ENCODE measurements at places on chromosomes 11 and 22. TPM values are rescaled to one million over a fixed set of nuclear protein-coding genes. Genes with fewer than 3 reads are reported as not detected.

Gene SOX10
- polyA plus RNA-seq = 0.22 TPM

Gene POU2AF1
- polyA plus RNA-seq = 0.95 TPM

Gene SOX6
- 5.0 TPM for polyA plus RNA-seq

Gene LRRC10B
- polyA plus RNA-seq = 1.0 TPM

Gene LMO1
- 0.95 TPM for polyA plus RNA-seq

Gene PGA3
- not detected for polyA plus RNA-seq

DNA sequence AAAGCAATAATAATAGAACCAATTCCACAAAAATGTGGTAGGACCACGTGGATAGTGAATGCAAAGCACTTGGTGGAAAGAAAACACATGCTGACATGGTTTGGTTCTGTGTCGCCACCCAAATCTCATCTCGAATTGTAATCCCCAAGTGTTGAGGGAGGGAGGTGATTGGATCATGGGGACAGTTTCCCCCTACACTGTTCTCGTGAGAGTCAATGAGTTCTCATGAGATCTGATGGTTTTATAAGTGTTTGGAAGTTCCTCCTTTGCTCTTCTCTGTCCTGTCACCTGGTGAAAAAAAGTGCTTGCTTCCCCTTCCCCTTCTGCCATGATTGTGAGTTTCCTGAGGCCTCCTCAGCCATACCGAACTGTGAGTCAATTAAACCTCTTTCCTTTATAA is 421.9 kb upstream of the CADM1 start:
- H3K27ac ChIP-seq = no peak overlapping the region
- no peaks in the 10 kb centered on the region for H3K36me3 ChIP-seq
- H3K27me3 ChIP-seq = no peaks in the 10 kb centered on the region
- H3K4me1 ChIP-seq = no peaks in the 10 kb centered on the region
- DNase-seq = no peak

GRCh38 chr11:58047818-58048217 is 17.1 kb downstream of the OR6Q1 start:
- DNase-seq = no peak
- H3K27ac ChIP-seq = no peak overlapping the region
- H3K27me3 ChIP-seq = no peaks in the 10 kb centered on the region
- H3K36me3 ChIP-seq = no peaks in the 10 kb centered on the region
- no peak overlapping the region for H3K4me3 ChIP-seq

GRCh38 chr11:46976182-46976854 is 39.8 kb downstream of the CSTPP1 start:
- H3K4me3 ChIP-seq = no peak overlapping the region
- H3K27ac ChIP-seq = no peak overlapping the region
- no peaks in the 10 kb centered on the region for H3K4me1 ChIP-seq
- no peak for DNase-seq
- H3K27me3 ChIP-seq = no peaks in the 10 kb centered on the region
- H3K36me3 ChIP-seq = peaks cover 5% of the 10 kb centered on the region

- no peak for DNase-seq
- no peak overlapping the region for H3K4me3 ChIP-seq
- H3K27ac ChIP-seq = no peak overlapping the region
- no peaks in the 10 kb centered on the region for H3K4me1 ChIP-seq
These were observed 22.6 kb downstream of the OR6M1 start for GRCh38 chr11:123783536-123783935.

DNA sequence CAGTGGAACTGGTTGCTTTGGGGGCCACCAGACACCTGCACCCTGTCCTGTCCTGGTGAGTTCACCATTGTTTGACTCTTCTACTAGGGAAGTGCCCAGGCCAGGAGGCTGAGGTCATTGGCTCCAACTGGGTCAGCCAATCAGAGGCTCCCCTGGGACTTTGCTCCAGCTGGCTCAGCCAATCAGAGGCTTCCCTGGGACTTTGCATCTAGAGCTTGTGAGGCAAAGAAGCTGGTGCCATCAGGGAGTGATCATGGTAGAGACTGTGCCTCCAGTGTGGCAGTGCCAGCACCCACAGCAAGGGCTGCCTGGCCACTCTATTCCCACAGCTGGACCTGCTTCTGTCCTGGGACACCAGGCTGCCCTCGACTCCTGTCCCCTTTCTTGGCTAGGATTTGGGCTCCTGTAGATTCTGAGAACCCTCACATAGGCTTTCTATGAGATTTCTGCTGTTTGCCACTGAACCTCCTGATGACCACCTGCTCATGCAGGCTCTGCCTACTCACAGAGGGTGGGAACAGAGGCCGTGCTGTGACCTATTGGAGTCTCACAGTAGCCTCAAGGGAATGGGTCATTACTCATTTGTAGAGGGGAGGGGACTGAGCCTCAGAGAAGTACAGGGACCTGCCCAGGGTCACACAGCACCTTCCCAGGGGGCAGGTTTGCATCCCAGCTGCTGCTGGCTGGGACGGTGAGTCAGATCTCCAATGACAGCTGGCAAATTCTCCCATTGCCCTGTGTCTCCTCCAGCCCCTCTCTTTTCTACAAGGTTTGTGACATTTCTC is 59.2 kb upstream of the SHISAL1 start:
- DNase-seq = peak; percentile 34
- no peaks in the 10 kb centered on the region for H3K27me3 ChIP-seq
- H3K4me3 ChIP-seq = no peak overlapping the region
- H3K27ac ChIP-seq = no peak overlapping the region
- H3K36me3 ChIP-seq = no peaks in the 10 kb centered on the region

- no peaks in the 10 kb centered on the region for H3K27me3 ChIP-seq
- no peaks in the 10 kb centered on the region for H3K36me3 ChIP-seq
- no peak for DNase-seq
- H3K27ac ChIP-seq = no peak overlapping the region
These were observed 8.3 kb downstream of the TRIM29 start for GRCh38 chr11:120129570-120129969.

DNA sequence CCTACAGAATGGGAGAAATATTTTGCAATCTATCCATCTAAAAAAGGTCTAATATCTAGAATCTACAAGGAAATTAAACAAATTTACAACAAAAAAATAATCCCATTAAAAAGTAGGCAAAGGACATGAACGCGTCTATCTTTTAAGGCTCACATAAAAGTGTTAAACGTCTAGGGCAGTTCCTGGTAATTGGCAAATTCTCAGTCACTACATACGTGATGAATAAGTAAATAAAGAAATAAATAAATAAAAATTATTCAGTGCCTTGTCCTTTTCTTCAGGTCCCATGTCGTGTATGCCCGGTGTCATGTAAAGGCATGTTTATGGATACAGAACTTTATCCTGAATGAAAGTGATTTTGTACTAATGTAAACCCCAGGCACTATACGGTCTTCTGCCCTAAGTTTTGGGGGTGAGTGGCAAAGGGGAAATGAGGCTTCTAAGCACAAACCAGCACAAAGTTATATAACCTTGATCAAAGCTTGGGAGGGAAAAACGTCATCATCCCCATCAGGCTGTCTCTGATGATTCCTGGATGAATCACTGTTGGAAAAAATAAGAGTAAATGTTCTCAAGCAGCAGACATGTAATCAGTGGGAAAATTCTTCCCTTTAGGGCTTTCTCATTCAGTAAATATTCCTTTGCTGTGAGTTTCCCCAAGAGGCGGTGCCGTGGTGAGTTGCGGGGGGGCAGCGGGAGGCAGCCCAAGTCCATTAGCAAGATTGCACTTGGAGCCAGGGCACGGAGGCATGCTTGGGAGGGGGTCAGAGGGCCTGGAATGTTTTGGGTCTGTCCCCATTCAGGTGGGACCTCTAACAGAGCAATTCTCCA is 30.4 kb upstream of the MICAL2 start:
- H3K4me1 ChIP-seq = no peaks in the 10 kb centered on the region
- H3K36me3 ChIP-seq = no peaks in the 10 kb centered on the region
- H3K27ac ChIP-seq = no peak overlapping the region
- H3K27me3 ChIP-seq = no peaks in the 10 kb centered on the region
- no peak overlapping the region for H3K4me3 ChIP-seq

DNA sequence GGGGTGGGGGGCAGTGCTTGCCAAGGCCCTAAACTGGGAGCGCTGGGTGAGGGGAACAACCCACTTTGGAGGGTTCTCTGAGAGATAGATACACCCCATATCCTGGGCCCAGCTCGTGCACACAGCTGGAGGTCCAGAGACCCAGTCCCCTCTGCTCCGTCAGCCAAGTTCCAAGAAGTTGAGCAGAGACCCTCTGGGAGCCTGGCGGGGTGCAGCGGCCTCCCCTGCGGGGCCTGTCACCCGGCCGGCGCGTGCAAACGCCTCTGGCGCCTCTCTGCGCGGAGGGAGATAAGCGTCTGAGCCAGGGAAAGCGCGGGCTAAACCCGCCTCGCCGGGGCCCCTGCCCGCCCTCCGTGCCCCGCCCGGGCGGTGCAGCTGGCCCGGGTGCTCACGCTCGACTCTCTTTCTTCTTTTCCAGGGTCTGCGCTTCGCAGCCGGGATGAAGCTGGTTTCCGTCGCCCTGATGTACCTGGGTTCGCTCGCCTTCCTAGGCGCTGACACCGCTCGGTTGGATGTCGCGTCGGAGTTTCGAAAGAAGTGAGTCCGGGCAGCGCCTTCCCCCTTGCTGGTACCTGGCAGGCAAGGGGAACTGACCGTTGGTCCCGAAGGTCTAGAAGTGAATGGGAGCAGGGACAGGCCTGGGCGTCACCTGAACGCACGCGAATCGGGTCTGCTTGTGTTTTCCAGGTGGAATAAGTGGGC is 540 bp downstream of the ADM start:
- H3K4me1 ChIP-seq = peaks cover 22% of the 10 kb centered on the region
- no peaks in the 10 kb centered on the region for H3K27me3 ChIP-seq
- H3K4me3 ChIP-seq = peak overlapping the region; percentile 94
- peak; percentile 74 for DNase-seq
- no peaks in the 10 kb centered on the region for H3K36me3 ChIP-seq

DNA sequence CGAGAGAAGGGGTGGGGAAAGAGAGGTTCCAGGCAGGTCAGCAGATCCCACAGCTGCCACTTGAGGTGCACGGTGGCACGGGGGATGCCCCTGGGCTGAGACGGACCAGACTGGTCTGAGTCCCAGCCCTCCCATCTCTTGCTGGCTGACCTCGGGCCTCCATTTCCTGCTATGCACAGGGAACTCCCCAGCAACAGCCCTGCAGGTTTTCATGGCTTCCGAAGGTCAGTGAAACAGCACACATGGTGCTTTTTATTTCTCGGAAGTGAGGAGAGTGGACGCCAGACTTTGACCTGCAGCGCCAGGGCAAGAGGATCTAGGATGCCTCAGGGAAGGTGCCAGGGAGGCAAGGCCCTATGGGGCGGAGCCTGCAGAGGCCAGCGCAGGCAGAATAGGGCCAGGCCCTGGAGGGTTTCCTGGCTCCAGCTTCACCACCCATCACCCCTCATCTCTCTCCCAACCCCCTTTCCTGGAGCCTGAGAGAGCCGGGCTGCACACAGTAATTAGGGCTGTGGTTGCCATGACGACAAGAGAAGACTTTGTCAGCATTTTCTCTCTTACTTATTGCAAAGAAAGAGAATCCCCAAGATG is 29.5 kb downstream of the SLC22A12 start:
- H3K36me3 ChIP-seq = peaks cover 2% of the 10 kb centered on the region
- peak overlapping the region; percentile 6 for H3K4me3 ChIP-seq
- H3K27ac ChIP-seq = peak overlapping the region; percentile 74
- peaks cover 25% of the 10 kb centered on the region for H3K4me1 ChIP-seq

DNA sequence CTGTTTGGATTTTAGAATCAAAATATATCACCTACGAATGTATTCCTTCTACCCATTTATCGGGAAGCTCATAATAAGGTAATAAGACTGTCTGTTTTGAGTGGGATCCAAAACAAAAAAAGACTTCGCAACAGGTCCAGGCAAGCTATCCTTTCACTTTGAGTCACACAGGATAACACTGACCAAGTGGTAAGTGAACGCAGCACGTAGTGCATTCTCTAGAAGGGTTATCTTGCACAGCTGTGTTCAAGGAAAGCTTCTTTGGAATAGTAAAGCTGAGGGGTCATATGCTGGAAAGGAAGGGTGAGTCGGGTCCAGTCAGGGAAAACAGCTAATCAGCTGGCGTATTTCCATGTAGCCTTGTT is 22.3 kb upstream of the NRGN start:
- H3K4me1 ChIP-seq = no peaks in the 10 kb centered on the region
- no peak overlapping the region for H3K27ac ChIP-seq
- no peak for DNase-seq
- H3K36me3 ChIP-seq = no peaks in the 10 kb centered on the region

DNA sequence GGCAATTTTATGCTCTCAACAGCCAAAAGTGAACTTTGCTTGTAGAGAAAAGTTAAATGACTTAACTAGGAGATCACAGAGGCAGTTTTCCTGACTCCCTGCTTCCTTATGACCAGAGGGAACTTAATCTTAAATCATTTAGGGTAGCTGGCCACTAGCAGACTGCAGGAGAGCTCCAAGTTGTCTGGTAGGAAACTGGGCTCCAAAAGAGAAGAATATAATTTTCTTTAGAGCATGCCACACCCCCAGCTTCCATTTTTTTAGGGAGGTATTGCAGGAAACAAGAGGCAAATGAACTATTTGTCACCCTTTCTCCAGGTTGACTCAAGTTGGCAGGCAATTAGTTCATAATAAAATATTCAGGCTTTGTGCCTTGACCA is 2.6 kb downstream of the METTL15 start:
- peak overlapping the region; percentile 20 for H3K27ac ChIP-seq
- no peaks in the 10 kb centered on the region for H3K36me3 ChIP-seq
- H3K27me3 ChIP-seq = no peaks in the 10 kb centered on the region
- peak overlapping the region; percentile 69 for H3K4me3 ChIP-seq
- H3K4me1 ChIP-seq = no peaks in the 10 kb centered on the region
- no peak for DNase-seq

DNA sequence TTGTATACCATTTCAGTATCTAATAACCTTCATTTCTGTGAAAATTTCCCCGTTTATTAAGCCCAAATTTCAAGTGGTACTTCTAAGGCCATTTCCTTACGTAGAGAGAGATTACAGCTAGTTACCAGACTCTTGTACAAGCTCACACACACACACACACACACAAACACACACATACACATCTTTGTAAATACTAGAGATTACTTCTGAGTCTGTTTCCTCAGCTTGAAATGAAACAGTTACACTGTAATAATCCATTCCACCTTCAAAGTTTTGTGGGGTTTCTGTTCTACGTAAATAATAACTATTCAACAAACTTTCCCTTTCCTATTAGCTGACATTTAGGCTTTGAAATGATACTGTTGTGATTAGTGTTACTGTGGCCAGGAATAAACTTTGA is 6.2 kb downstream of the POGLUT3 start:
- peaks cover 20% of the 10 kb centered on the region for H3K36me3 ChIP-seq
- no peak overlapping the region for H3K27ac ChIP-seq
- no peaks in the 10 kb centered on the region for H3K27me3 ChIP-seq
- H3K4me1 ChIP-seq = peaks cover 9% of the 10 kb centered on the region
- no peak for DNase-seq

DNA sequence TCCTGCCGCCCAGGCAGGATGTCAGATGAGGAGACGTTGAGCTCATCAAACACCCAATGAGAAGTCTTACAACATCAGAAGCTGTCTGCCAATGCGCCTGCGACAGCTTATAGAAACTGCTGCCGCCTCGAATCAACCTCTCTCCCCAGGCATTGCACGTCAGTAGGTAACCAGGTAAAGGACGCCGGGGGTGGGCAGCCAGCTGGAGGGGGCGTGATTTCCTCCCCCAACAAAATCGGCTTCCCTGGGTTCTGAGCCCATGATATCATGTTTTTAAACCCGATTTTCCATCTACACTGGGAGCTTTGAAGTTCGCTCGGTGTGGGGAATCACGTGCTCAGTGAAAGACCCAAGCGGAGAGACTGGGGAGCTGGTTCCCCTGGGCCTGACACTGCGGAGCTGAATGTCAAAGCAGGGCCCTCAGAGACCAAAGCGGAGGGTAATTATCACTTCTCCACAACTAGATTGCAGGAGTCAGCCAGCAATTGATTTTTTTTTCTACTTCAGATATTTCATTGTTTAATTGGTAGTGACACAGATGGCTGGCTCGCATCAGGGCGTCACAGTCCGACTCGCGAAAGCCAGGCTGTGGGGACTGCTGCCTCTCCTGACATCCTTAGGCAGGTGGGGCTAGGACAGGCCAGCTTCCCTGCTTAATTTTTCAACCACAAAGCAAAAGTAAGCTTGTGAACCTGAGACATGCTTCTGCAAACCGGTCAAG is 15.4 kb downstream of the FAM83F start:
- no peak overlapping the region for H3K27ac ChIP-seq
- no peaks in the 10 kb centered on the region for H3K36me3 ChIP-seq
- no peak overlapping the region for H3K4me3 ChIP-seq
- peaks cover 5% of the 10 kb centered on the region for H3K27me3 ChIP-seq

Data from kidney (tissue), 22 donors.